Left renal pelvis (tissue), 4 donors: ENCODE measurements at places on chromosomes 16 and 17. TPM values are rescaled to one million over a fixed set of nuclear protein-coding genes. Genes with fewer than 3 reads are reported as not detected.
A peak's percentile ranks its signal among the peaks of the same experiment; 100 is the strongest.

DNA sequence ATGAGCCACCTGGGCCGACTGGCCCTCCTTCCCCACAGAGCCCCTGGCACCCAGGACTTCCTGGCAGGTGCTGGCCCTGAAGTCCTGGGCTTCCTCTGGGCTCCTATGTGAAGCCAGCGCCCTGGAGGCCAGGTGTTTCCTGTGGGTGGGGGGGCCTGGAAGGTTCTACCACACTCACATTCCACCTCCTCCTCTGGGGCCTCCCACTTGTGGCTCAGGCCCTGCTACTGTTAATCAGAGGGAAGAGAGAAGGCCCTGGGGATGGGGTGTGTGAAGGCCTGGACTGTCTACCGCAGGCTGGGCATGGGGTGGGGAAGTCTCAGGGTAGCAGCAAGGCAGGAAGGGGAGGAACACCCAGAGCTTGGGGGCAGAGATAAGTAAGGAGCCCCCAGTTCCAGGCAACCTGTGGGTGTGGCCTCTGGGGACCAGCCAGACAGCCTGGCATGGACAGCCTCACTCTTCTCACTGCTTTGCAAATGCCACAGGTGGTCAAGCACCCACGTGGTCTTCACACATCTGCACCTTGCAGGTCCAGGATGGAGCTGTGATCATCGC lies 111.9 kb upstream of the TNRC6C start:
- DNase-seq = no peak

- no peak for DNase-seq
Measured at GRCh38 chr17:55709984-55710383, 12.7 kb downstream of the TMEM100 start.

- DNase-seq = no peak
Measured at GRCh38 chr17:37490638-37491614, 1.2 kb downstream of the DUSP14 start.

GRCh38 chr16:55499951-55500529 lies 8.8 kb upstream of the LPCAT2 start:
- no peak for DNase-seq

- peak; percentile 96 for DNase-seq
Measured at GRCh38 chr16:29862884-29863668, at the start of gene CDIPT. CDIPT (minus strand) TSS chr16:29863226; CDS start chr16:29862857, 369 bp downstream.

Gene PRAC1
- polyA plus RNA-seq = not detected

Gene NPIPA7
- polyA plus RNA-seq = 17.6 TPM
